ENCODE measurements at places on chromosomes 5 and 9.
A peak's percentile ranks its signal among the peaks of the same experiment; 100 is the strongest.

- no peak for DNase-seq
Measured at GRCh38 chr5:2908086-2908485, 156.6 kb upstream of the IRX2 start.

GRCh38 chr5:118247458-118247857 is 740.9 kb downstream of the DTWD2 start:
- no peak for DNase-seq

GRCh38 chr9:136401173-136401922 is 1.4 kb upstream of the SNAPC4 start:
- DNase-seq, result no peak

- no peak for DNase-seq
Measured at GRCh38 chr5:37554938-37555337, 175.8 kb downstream of the WDR70 start.

DNA sequence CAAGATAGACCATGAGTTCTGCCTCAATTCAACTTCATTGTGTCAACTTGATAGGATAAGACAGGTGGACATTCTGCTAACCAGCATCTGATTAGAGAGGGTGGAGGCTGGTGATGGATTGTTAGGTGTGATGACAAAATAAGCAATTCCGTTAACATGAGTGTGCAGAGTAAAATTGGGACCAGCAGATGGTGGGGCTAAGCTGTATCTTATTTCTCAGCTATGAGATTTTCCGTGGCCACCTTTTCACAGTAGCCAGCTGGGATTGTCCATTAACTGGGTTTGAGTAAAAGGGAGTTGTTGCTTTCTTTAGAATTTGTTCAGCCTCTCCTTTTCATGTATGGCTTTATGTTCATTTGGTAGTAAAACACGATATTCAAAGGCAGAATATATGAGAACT is 28.8 kb upstream of the TAL2 start:
- no peak for DNase-seq

DNA sequence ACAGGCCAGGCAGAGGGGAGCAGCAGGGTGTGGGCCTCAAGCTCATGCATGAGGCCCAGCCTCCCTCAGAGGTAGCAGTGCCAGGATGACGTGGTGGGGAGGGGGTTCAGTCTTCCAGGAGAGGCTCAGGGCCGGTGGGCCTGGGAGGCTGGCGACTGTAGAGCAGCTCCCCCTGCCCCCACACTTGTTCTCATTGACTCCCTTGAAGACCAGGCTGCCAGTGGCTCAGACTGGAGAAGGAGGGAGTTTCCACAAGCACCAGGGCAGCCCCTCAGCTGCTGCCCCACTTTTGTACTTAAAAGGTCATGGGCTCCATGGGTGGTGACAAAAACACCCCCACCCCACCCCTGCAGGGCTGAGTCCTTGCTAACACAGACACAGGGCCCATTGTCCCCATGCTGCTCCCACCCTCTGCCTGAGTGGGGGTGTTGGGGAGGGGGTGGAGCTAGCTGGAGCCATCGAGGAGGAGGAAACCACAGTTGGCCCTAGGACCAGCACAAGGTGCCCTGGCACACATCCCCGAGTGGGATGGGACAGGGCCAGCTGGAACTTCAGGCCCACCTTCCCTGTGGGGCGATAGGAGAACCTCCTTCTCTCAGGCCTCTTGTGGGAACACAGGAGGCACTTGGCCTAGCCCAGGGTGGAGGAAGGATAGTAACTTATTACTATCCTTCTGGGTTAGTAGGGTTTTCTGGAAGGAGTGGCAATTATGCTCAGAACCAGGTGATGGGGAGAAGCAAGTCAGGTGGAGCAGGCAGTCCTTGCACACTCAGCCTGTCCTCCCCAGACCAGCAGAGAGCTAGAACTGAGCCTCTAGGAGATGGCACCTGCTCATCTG is 10.7 kb downstream of the PDLIM4 start:
- DNase-seq, result no peak

DNA sequence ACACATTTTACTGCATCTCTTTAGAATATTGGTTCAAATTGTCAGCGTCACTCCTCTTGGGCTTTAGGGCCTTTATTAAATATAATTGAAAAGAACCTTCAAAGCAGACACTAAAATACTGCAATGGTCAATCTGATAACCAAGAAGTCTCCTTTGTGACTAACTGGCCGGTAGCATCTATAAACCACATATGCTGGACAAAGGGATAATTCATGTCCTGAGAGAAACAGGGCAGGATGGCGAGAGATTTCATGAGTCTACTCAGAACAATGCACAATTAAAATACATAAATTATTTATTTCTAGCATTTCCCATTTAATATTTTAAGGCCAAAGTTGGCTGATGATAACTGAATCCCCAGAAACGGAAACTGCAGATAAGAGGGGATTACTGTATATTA is 1083.4 kb upstream of the CDH18 start:
- no peak for DNase-seq

DNA sequence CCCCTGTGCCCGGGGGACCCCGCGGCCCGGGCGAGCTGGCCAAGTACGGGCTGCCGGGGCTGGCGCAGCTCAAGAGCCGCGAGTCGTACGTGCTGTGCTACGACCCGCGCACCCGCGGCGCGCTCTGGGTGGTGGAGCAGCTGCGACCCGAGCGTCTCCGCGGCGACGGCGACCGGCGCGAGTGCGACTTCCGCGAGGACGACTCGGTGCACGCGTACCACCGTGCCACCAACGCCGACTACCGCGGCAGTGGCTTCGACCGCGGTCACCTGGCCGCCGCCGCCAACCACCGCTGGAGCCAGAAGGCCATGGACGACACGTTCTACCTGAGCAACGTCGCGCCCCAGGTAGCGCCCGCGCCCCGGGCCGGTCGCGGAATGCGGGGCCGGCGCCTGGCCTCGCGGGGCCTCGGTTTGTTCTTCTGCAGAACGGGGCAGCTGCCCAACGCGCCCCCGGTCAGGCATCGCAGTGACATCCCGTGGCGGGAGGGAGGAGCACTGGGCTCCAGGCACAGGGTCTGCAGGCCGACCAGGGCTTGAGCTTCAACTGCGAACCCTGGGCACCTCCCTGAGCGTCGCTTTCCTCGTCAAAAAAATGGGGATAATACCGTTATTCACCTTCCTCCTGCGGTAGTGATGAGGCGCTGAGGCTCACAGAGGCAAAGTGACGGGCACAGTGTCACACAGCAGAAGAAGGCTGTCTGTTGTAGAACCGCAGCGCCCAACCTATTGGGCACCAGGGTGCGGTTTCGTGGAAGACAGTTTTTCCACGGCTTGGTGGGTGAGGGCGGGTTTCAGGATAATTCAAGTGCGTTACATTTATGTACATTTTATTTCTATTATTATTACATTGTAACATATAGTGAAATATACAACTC is 777 bp downstream of the ENDOG start:
- DNase-seq, result peak; percentile 41

DNA sequence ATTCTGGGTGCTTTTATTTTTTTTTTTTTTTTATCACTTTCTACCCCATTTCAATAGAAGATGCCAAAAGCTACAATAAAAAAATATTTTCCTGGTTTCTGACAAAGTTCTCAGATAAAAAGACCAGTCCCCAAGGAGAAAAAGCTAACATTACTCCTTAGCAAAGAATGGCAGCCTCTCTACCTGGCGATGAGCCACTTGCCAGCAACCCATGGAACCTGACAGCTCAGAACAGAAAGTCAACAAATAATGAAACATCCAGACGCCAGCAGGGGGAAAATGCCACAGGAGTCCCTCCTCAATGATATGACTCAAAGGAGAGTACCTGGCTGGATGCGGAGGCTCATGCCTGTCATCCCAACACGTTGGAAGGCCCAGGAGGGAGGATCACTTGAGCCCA is 123.2 kb downstream of the MYO10 start:
- DNase-seq, result peak; percentile 35

GRCh38 chr9:78967596-78968217 is 604.1 kb upstream of the TLE4 start:
- no peak for DNase-seq

DNA sequence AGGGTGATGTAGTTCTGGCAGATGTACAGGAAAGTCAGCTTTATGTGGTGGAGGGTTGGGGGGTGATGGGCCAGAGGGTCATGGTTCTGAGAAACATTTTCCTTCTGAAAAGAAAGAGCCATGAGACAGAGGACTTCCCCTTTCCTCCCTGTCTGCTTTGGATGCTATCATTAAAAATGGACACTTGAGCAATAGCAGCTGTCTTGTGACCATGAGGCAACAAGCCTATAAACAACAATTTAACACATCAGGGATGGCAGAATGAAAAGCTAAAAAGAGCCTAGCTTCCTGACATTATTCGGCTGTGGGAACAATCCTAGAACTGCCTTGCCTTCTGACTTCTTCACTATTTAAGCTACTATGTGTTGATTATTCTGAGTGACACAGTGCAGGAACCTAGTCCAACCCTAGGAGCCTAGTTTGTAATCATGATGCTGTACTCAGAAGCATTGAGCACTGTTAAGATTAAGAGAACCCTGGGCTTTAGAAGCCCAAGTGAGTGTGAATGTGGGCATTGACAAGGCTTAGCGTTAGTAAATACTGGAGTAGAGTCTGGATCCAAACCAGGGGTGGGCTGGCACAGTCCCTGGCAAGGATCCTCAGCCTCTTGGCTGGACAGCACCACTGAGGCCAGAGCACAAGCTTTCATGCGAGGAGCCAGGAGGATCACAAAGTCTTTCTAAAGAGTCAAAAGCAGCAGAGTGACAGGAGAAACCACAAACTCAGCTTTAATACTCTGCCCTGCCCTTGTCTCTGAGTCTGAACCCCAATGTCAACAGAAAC is 178.5 kb upstream of the EGFLAM start:
- no peak for DNase-seq

DNA sequence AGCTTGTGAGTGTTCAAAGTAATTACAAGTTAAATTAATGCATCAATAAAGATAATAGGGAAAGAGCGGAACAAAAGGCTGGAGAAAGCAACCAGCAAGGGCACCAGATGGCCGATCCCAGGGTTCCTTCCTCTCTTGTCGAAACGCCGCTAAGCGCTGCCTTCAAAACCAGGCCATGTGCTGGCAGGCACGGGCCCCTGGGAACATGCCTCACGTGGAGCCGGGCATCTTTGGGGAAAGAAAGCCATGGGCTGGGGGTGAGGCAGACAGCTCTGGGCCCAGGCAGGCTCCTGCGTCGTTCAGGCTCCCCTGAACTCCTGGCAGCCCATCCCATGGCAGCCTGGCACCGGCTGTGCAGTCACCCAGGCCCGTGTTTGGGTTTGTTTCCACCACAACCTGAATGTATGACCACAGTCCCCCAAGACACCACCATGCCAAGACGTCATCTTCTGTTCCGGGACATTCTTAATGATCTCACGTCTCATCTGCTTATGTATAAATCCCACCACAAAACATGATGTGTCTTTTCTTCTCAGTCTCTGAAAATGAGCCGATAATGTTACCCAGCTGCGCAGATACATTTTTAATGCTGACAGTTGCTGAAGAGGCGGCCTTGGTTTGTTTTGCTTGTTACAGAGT is 110.4 kb upstream of the SARDH start:
- DNase-seq, result no peak

GRCh38 chr5:32044939-32045338 is 129.2 kb downstream of the GOLPH3 start:
- DNase-seq, result peak; percentile 14

- no peak for DNase-seq
Measured at GRCh38 chr5:15513431-15513830, 13.5 kb downstream of the FBXL7 start.

DNA sequence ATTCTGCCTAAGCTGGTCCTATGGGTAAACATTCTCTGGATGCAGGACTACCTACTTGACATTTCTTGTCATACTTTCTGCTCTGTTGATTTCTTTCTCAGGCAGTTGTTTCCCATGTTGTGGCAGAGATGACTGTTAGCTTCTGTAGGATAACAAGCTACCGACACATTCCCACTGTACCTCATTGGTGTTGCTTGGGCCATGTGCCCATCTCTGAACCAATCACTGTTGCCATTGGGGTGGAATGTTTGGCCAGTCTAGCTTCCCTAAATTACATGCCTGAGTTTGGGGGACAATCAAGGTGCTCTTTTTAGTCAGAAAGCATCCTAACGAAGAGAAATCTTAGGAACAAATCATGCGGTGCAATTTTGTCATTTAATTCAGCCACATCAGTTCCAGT is 212.0 kb downstream of the KDM4C start:
- DNase-seq, result no peak

GRCh38 chr5:32551194-32551593 is 34.2 kb upstream of the SUB1 start:
- DNase-seq, result no peak

DNA sequence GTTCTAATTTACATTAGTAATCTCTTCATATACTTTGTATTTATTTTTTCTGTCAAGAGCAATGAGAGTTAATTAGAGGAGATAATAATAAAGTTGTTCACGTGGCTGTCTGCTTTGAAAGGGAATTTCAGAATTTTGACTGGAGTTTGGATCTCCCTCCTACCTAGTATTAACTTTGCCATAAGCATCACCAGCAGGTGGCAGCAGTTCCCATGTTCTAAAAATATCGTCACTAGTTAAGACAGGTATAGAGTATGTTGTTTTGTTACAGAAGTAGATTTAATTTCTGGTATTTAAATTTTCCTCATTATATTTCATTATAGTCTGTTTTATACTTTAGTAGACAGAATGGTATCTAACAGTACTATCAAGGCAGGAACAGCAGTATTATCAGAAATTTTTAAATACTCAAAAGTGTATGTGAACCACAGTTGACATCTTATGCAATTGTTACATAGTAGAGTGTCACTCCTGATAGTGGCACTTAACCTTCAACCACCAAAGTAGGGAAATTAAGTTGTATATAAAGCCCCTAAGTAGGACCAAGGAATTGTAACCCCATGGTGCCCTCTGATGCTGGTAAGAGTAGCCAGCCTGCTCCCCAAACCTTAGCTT is 20.4 kb downstream of the GNPDA1 start:
- peak; percentile 59 for DNase-seq

DNA sequence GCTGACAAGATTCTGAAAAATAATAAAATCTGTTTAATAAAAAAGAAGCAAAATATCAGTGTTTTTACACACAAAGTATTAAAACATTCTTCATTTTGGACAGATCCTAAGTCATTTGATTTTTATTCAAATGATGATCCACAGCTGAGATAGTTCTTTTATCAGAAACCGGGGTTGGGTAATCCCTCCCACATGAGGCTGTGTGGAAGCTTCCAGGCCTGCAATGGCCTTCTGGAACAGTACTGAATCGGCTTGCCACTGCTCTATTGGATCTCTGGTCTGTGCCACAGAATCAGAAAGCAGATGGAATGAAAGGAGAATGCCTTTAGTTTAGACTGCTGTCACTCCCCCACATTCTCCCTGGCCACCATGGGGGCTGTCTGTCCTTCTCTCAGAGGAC is 6.1 kb upstream of the C5orf58 start:
- DNase-seq, result no peak

GRCh38 chr9:88303721-88304451 is 84.4 kb upstream of the SPIN1 start:
- no peak for DNase-seq

- DNase-seq, result no peak
Measured at GRCh38 chr9:136142859-136143214, 24.2 kb upstream of the TMEM250 start.

- DNase-seq, result no peak
Measured at GRCh38 chr5:151051931-151052608, 28.8 kb downstream of the TNIP1 start.
